ENCODE measurements at places on chromosomes 1 and 21. TPM values are rescaled to one million over a fixed set of nuclear protein-coding genes. Genes with fewer than 3 reads are reported as not detected.
A peak's percentile ranks its signal among the peaks of the same experiment; 100 is the strongest.

DNA sequence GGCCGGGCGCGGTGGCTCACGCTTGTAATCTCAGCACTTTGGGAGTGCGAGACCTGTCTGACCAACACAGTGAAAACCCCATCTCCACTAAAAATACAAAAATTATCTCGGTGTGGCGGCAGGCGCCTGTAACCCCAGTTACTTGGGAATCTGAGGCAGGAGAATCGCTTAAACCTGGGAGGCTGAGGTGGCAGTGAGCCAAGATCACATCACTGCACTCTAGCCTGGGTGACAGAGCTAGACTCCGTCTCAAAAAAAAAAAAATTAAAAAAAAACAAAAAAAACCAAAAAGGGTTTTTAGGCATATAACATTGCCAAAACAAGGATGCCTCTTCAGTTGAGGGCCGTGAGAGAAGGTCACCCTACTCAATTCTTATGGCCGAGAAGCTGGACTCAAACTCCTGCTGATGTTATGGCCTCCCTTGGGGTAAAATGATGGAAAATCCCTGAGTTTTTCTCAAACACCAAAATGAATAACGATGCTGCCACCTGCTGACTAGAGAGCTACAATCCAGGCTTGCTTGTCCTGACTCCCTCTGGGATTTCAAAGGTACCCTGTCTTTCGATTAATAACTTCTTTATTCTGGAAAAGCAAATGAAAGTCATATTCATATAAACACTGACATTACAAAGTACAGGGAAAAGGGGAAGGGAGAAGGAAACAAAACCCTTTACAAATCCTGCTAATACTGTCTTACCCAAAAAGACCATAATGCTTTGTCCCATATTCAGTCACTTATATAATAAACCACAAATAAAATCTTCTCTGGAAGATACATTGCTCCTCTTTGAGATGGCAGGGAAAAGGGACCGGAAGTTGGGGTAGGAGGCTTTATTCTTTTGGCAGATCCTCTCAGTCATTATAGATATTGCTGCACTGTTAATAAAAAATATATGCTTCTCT, 10.7 kb downstream of the RAB42 start:
- peak; percentile 79 for DNase-seq

GRCh38 chr1:33342041-33342723, 21.3 kb upstream of the A3GALT2 start:
- DNase-seq: peak; percentile 77

- DNase-seq: no peak
Measured at GRCh38 chr1:180652792-180653191, 21.0 kb downstream of the XPR1 start.

DNA sequence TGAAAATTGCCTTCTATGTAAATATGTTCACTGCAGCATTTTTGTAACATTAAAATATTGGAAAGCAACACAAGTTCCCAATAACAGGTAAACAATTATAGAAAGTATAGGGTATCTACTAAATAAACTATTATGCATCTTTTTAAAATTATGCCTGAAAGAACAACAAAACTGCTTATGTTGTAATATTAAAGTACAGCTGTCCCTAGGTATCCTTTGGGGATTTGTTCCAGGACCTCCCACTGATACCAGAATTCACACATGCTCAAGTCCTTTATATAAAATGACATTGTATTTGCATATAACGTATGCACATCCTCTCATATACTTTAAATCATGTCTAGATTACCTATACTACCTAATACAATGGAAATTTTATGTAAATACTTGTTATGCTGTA, 121.8 kb upstream of the TNFSF4 start:
- DNase-seq: no peak

- DNase-seq: no peak
Measured at GRCh38 chr21:45460011-45460565, 55.1 kb downstream of the COL18A1 start.

DNA sequence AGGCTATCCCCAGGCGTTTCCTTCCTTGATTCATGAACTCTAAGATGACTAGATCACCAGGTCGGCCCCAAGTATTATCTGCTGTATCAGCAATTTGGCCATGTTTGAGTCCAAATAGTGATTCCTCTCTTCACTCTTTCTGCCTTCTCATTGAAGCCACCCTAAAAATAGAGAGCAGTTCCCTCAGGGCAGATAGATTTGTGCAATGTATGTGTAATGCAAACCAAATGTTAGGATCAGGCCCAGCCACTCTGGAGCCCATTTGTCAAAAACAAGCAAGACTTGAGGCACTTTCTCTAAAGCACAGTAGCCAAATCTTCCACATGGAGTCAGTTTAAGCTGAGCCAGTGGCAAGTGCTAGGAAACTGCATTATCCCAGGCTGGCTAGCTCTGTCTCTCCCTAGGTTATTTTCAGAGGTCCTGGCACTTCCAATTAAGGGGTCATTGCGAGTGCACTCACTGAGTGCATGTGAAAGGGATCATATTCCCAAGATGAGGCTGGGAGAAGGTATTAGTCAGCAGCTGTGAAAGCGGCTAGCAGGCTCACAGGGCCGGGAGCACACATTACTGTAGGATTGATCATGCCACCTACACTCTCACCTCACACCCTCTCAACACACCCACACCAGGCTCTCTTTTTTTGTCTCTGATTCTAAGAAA, 97.9 kb upstream of the RAB3GAP2 start:
- no peak for DNase-seq

- peak; percentile 40 for DNase-seq
Measured at GRCh38 chr1:207672522-207673130, 27.7 kb downstream of the CR1L start.

DNA sequence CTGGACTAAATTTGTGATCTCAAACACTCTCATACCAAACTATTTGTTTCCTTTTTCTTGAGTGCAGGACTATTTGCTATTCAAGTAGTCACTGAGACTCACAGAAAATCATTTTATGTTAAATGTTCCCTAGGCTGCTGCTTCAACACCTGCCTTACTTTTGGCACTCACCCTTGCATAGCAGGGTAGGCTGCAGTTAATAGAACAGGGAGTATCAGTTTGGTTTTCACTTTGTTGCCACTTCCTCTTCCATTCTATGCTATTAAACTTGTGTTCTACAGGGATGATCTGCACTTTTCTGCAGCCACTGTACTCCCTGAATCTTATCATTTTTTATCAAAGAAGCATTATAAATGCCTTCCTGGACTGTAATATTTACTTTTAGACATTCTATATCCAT, 148.7 kb upstream of the PRMT6 start:
- DNase-seq: no peak

- no peak for DNase-seq
Measured at GRCh38 chr1:117162816-117163215, 41.3 kb upstream of the TRIM45 start.

GRCh38 chr1:173507205-173507846, 30.2 kb downstream of the PRDX6 start:
- peak; percentile 87 for DNase-seq

DNA sequence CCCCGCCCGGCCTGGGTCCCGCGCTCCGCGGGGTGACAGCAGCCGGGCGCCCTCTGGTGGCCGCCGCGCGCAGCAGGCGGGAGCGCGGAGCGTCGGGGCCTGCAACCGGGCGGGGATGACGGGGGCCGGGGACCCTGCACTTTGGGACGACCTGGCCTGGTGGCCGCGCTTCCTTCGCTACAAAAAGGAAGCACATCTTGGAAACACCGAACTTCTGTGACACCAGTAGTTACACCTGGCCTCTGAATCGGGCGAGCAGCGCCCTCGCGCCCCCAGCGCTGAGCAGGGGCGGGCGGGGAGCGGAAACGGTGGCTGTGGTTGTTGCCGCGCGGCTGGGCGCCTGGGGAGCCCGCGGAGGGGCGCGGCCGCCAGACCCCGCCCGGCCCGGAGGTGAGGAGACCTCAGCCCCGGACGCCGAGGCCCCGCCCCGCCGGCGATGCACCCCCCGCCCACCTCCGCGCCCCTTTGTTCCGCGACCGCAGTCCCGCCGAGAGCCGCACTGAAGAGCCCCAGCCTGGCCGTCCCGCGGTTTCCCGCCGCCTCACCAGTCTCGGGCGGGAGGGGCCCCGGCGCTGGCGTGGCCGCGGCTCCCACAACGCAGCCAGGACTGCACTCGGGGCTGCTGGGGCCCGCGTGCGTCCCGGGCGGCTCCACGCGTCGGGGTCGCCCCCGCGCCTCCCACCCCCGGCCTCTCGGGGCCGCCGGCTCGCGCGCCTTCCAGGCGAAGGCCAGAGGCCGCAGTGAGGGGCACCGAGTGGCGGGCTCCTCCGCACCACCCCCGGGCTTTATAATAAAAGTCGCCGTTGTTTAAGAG, 59.3 kb downstream of the H3-3A start:
- peak; percentile 57 for DNase-seq

GRCh38 chr21:36310016-36310415, 10.0 kb upstream of the MORC3 start:
- no peak for DNase-seq

DNA sequence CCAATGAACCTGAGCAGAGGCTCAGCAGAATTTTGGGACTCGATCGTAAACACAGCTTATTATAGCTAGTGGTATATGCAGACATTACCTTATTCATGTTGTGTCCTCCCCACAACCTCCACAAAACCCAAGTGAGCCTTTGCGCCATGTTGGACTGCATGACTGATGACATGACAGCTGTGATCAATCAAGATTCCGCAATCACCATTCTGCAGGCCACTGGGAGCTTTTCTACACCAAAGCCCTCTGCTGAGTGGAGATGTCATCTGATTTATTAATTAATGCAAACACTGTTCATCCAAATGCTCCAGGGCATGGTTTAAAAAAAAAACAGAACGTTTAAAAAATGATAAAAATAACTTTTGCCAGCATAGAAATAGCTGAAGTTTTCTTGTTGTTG, 7.9 kb upstream of the SRP9 start:
- DNase-seq: no peak

GRCh38 chr21:36040389-36040788, 19.9 kb downstream of the SETD4 start:
- DNase-seq: no peak

DNA sequence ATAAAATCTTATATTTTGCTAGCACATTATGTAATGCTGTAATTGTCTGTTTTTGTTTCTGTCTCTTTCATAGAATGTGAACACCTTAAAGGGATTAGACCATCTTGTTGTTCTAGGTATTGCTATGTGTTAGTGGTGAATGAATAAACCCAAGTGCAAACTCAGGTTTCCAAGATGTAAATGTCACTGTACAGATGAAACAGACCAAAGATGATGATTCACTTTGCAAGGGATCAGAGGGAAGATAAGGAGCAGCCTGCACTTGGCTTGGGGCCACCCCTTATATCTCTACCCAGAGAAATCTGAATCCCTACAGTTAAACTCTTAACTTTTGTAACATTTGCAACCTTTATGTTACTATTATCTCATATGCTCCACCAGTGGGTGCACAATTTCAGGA, 25.4 kb downstream of the UROD start:
- no peak for DNase-seq

DNA sequence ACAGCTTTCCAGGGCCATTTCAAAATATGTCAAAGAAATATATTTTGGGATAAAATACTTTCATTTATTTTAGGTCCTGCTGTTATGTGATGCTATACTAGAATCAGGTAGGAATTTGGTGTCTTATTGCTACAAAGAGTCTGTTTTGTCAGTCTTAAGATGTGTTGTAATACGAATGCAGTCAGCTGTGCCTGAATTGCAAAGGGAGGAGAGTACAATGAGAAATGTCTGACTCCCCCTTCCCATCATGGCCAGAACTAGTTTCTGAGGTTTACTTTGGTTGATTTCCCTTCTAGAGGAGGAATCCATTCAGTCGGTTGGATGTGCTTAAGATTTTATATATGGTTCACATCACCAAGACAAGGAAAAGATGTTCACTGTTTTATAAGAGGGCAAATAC, 75.7 kb upstream of the TNFSF18 start:
- no peak for DNase-seq

The CHAF1B gene
- 11.4 TPM for polyA plus RNA-seq

The ASTN1 gene
- 1.4 TPM for polyA plus RNA-seq

The TAL1 gene
- 4.4 TPM for polyA plus RNA-seq

The FOXD3 gene
- polyA plus RNA-seq: 0.07 TPM

The COL18A1 gene
- polyA plus RNA-seq: 104 TPM

The PPIAL4G gene
- polyA plus RNA-seq: 0.13 TPM

The LMX1A gene
- polyA plus RNA-seq: not detected

The MAP10 gene
- polyA plus RNA-seq: 6.8 TPM

The C1orf167 gene
- polyA plus RNA-seq: 0.42 TPM

The ATAD3C gene
- 1.7 TPM for polyA plus RNA-seq

The CALML6 gene
- 0.65 TPM for polyA plus RNA-seq

The DNALI1 gene
- polyA plus RNA-seq: 63.0 TPM

The PCBP3 gene
- 2.0 TPM for polyA plus RNA-seq

The ATP6V1G3 gene
- polyA plus RNA-seq: 3.2 TPM

The CA6 gene
- polyA plus RNA-seq: 0.12 TPM
